ENCODE measurements at places on chromosomes 3 and 15.
A peak's percentile ranks its signal among the peaks of the same experiment; 100 is the strongest.

DNA sequence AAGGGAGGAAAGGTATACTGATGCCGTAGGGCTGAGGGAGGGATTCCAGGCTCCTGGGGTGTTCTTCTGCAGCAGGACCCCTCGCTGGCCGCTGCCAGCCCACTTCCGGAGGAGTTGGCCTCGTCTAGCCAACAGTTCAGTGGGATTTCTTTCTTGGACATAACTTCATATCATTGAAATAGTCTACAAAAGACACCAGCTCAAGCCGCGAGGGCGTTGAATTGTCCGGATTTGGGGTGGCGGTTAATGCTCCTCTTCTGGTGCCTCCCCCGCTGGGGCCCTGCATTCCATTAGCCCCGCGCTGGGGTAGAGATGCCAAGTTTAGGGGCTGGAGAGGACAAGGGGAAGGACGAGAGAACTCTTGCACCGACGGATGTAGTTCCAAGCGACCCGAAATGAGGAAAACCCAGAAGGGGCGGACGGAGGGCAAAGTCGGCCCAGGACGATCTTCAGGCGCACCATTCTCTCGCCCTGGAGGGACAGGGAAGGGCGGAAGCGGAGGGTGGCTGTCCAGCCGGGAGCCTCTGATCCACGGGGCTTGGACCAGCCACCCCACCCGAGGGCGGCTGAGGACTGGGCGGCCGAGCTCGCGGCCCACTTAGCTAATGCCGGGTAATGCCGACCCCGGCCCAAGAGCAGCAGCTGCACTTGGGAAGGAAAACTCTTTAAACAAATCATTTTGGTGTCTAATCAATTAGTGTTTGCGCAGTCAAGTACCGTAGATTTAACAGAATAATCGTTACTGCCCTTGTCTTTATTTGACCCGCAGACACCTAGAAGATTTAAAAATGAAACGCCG, 4.7 kb upstream of the ONECUT1 start:
- DNase-seq: no peak

GRCh38 chr3:155646669-155647068, 98.2 kb downstream of the PLCH1 start:
- DNase-seq: no peak

DNA sequence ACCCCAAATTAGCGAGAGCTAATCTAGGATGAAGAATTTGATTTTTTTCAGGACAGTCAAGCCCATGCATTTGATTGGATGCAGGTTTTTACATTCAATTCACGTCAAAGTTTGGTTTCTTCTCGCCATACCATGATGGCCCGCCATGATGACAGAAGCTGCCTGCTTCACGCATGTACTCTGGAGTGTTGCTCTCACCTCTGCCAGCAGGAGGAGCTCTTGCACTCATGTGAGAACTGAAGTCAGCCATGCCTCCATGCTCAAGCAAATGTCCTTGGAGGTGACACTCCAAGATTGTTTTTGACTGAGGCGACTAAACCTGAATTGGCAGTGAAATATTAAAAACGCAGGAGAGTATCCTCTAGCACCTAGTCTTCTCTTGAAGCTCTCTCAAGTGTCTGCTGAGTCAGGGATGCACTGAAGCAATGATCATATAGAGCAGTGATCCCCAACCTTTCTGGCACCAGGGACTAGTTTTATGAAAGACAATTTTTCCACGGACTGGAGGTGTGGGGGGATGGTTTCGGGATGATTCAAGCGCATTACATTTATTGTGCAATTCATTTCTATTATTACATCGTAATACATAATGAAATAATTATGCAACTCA, 120.9 kb downstream of the SAMMSON start:
- DNase-seq: peak; percentile 47

DNA sequence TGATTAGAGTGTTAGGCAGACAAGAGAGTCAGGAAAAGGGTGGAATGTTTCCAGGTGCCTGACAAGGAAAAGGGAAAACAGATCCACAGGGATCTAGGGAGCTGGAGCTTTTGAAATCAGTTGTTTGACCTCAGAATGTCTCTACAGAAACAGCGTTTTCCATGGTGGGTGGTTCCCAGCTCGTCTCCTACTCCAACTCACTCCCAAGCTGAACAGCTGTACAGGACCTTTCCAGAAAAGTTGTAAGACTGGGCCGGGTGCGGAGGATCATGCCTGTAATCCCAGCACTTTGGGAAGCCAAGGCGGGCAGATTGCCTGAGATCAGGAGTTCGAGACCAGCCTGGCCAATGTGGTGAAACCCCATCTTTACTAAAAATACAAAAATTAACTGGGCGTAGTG, 55.7 kb upstream of the RYK start:
- no peak for DNase-seq

DNA sequence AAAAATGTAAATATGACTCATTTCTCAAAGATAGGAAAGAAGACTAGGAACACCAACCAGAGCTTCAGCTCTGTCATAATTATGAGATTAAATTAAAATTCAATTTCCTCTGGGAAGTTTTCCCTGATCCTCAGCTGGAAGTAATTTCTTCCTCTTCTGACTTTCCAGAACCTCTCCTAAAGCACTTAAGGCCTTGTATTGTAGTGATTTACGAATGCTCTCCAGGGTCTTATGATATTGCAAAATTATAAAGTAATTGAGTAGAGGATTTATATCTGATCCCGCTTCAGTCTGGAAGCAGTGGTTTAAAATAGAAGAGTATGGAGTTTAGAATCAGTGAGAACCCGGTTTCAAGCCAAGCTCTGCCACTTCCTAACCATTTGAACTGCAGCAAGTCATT, 279.8 kb downstream of the ZPLD1 start:
- DNase-seq: no peak

DNA sequence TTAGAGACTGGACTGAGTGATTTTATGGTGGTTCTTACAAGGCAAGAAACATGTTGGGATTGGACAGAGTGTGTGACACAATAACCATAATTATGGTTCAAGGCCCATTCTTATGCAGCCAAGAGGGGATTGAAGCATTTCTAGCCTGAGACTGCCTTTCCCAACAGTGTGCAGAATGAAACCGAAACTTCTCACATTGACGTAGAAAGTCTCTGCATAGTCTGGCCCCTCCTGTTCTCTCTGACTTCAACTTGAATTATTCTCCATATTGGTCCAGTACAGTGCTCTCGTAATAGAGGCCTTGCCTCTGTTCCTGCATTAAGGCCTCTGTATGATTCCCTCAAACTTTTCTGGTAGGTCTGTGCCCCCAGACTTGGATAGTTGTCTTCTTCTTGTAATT, 138.3 kb downstream of the DIPK2A start:
- DNase-seq: no peak

DNA sequence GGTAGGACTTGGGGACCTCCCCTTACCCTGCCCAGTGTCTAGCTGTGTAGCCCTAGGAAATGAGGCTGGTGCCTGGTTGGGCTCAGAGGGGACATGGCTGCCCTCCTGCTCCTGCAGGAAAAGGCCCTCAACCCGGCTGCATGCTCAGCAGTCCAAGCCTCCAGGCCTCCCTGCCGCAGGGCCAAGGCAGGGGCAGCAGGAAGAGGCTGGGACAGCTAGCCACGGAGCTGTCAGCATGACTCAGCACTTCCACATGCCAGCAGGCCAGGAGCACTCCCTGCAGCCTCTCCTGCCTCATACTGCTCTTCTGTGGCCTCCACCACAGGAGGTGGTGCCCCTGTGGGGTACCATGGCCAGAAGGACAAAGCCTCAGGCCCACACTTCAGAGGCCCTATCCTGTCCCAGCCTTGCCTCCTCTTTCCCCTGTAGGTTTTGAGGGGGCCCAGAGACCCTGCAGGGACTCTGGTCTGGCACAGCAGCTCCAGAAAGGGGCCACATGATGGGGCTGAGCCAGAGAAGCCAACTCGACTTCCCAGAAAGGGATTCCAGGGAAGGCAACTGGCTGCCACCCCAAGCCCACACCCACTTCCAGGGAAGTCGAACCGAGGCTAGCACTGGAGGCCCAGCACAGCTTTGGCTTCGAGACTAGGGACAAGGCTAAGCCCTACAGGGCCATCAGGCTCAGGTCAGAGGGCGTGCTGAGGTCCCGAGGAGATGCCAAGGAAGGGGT, 19.5 kb downstream of the TKT start:
- DNase-seq: no peak

DNA sequence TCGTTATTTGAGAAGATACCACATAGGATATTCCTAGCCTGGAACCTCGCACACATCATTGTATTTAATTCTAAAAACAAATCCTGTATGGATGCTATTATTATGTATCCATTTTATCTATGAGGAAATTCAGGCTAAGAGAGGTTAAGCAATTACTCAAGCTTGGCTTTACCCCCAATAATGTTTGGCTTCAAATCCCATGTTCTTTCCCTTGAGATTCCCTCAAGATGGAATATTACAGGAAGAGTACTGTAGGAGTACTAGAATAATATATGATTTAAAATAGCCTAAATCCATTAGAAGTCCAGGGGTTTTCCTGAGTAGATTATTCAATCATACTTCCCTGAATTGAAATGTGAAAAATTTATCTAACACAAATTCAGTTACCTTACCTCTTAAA, 630.2 kb downstream of the ZNF385D start:
- DNase-seq: no peak

- DNase-seq: no peak
These were observed 100.4 kb downstream of the LSM3 start for GRCh38 chr3:14278799-14279625.

GRCh38 chr3:175356899-175357324, 497.8 kb downstream of the NAALADL2 start:
- no peak for DNase-seq

GRCh38 chr3:187041362-187042307, 97.7 kb downstream of the RPL39L start:
- no peak for DNase-seq

DNA sequence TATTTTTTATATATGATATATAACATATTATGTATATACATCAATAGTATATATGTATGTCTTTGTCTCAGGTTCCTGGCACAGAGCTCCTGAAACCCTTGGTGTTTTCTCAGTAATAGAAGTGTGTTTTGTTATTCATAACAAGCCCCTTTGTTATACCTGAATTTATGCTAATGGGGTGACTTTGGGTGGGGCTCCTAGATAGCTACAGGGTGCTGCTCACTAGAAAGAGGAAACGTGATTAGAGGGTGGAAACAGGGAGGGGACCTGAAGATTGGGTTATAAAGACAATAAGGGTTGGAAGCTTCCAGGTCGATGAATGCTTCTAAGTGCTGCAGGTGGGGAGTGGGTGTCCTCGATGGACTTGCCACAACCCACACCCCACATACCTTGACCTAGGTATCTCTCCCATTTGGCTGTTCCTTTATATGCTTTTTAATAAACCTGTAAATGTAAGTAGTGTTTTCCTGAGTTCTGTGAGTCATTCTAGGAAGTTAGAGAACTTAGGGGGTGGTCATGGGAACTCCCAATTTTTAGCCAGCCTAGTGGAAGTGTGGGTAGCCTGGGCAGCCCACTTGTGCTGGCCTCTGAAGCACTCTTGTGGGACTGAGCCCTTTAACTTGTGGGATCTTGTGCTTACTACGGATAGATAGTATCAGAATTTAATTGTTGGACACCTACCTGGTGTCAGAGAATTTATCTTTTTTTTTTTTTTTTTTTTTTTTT, 36.9 kb upstream of the C15orf39 start:
- DNase-seq: no peak

GRCh38 chr3:32237670-32238452, 619 bp upstream of the CMTM8 start:
- no peak for DNase-seq

GRCh38 chr15:69324565-69324964, 25.9 kb downstream of the PAQR5 start:
- no peak for DNase-seq

DNA sequence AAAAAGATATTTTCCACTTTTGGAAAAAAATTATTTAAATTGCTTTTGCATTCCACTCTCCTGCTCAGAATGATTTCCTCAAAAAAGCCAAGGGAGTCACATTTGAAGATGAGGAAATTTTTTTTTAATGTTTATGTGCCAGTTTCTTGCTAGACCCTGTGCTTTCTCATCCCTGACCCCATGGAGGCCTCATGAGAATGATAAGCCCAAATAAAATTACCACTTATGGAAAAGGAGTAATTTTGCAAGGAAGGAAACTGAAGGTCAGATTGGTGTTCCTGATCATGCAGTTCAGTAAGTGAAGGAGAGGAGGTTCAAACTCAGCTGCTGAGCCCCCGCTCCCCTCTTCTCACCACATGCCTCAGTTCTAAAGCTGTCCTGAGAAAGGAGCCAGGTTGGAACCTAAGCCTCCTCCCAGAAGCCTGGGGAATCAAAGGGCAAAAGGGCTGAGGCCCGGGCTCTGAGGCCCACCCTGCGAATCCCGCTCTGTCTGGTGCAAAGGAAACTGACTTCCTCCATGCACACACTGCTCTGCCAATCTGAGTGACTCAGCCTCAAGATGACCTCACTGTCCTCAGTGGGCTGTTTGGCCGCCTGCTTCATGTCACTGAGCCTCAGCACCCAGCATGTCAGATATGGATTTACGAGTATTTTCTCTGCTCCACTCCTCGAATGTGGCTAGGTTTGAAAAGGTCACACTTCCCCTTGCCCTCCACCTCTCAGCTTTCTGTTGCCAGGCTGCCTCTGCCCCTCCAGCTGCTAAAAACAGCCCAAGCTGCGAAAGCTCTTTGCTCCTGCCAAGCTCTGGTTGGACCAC, 56.9 kb upstream of the FLNB start:
- DNase-seq: no peak

- DNase-seq: no peak
These were observed 76.8 kb upstream of the CHRNA7 start for GRCh38 chr15:31953478-31953877.

GRCh38 chr3:63328365-63328764, 50.3 kb downstream of the SYNPR start:
- no peak for DNase-seq

DNA sequence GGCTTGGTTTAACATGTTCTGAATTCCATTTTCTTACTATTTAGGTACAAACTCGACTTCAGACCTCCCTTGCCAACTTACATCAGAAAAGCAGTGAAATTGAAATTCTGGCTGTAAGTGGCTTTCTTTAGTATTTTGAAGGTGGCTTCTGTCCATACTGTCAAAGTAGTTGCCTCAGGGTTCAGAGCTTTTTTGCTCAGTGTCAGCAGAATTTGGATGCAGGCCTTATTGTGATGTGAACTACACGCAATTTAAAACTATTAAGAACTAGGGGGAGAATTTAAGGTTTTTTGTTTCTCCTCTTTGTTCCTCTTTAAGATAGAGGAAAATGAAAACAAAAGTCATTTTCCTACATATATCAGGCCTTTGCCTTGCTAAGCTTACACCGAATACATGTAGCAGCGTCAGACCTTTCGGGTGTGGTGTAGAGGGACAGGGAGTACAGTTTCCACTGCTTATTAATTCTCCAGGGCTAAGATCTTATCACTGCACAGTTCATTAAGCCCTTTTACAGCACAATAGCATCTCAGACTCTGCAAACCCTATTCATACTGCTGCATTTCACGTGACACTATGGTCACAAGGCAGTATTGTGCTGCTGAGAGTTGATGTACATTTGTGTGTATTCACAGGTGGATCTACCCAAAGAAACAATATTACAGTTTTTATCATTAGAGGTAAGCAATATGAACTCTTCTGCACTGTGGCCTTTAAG, 6.7 kb downstream of the SRP14 start:
- DNase-seq: no peak

- DNase-seq: no peak
These were observed 134.9 kb upstream of the BFSP2 start for GRCh38 chr3:133264920-133265319.

- no peak for DNase-seq
These were observed 175.9 kb upstream of the PLSCR5 start for GRCh38 chr3:146781059-146781458.
